ENCODE measurements at places on chromosomes 3 and 15. TPM values are rescaled to one million over a fixed set of nuclear protein-coding genes. Genes with fewer than 3 reads are reported as not detected.
A peak's percentile ranks its signal among the peaks of the same experiment; 100 is the strongest.

DNA sequence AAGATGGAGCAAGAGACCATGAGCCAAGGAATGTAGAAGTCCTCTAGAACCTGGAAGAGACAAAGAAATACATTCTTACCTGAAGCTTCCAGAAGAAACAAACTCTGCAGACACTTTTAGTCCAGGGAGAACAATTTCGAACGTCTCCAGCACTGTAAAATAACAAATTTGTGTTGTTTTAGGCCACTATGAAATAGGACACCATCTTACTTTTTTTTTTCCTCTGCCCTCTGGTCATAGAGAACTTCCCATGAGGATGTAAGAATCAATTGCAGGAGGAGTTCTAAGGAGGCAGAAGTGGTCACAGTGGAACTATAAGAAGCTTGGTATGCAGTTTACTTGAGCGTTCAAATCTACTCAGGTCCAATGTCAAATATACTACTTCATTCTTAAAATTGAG is 1295.9 kb downstream of the ZPLD1 start:
- no peak for DNase-seq

DNA sequence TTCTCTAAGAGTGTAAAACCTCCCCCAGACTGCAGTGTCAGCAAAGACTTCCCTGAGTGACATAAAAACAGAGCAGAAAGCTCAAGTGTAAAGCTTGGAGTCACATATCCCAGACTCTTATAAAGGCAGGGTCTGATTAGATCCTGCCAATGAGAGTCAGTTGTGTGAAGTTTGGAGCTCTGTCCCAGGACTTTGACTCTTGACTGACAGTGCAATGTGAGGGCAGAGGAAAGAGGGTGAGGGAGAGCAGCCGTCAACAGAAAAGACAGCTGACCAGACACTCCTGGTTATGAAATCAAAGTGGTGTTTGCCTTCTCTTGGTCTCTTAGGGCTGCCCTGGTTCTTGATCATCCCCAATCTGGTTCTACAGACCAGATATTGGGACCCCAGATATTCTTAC is 393.2 kb downstream of the ERC2 start:
- no peak for DNase-seq

DNA sequence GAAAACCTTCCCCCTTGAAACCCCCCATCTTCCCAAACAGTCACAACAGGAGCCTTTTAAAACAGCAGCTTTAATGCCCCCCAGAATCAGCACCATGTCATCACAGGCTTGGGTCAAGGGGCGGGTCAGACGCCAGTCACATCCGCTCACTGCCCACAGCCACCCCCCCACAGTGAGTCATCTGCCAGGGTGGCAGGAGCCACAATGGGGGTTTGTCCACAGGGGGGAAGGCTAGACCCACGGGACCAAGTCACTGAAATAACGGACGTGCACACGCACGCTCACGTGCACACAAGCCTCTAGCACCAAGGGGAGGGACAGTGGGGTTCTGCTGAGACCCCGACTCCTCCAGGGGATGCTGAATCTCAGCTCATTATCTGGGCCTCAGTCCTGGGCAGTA is 441 bp upstream of the UCN2 start:
- DNase-seq = peak; percentile 52

OR5H1 gene
- not detected for polyA plus RNA-seq

SMAD6 gene
- polyA plus RNA-seq = 40.5 TPM

DNA sequence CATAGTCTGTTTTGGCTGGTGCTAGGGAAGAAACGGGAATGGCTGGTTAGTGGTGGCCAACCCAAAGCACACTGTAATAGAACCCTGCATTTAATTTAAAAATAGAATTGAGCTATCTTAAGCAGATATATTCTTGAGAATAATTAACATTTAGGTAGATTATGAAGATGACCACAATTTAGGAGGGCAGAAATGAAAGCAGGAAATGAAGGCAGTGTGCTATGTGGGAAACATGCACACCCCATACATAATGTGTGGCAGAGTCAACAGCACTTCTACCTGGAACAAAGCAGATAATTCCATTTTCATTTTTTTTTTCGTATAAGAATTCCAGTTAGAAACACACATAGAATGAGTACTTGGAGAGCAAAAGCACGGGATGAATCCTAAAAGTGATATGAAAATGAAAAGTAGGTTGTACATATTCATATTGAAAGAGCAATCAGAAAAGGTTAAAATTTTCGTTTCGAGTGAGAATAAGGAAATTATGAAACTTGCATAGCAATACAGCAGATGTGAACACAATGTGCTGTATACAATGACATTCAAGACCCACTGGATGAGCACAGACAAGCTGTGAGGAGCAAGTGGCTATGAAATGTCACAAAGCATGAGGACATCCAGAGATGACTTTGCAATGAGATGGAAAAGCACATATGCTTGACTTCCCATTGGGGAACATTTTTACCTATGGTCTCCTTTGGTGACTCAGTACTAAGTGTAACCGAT is 102.6 kb downstream of the TFG start:
- no peak for DNase-seq

FETUB gene
- not detected for polyA plus RNA-seq

- no peak for DNase-seq
Observed at GRCh38 chr15:61200626-61201025, 28.5 kb downstream of the RORA start.

LRRC34 gene
- not detected for polyA plus RNA-seq

- no peak for DNase-seq
Observed at GRCh38 chr15:90049666-90050604, 48.8 kb downstream of the ZNF710 start.

Measured in A549 (cell line).